Small intestine (tissue), 16 donors: ENCODE measurements at places on chromosomes 12 and 14.

DNA sequence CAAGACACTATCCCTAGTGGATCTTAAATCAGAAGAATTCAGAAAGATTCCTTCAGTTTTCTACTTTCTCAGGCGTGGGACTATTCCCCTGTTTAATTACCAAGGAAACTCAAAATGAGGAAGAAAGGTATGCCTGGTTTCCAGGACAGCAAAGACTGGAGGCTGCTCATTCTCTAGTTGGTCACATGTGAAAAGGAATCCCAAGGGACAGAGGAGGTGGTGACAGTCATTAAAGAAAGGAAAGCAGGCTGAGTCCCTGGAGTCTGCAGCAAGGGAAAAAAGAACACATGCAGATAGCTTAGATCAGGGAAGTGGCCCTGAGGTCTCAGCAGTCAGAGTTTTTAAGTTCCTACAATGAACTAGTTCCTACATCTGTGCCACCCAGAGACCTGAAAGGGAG is 165.4 kb upstream of the CCDC198 start:
- no peak for DNase-seq

DNA sequence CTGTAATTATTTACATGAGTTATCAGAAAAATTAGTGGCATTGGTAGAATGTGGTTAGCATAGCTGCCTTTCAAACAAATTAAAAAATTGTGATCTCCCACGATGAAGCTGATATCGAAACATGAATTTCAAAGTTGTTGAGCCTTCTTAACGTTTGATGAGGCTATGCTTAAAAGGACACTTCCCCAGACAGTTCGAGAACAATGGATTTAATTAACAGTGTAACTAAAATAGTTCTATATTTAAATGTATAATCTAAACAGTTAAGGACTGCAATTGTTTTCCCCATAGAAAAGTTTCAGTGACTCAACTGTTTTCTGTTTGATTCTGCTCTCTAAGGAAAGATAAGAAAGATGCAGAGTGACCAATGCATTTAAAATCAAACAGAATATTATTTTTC is 1.6 kb downstream of the CLEC2B start:
- DNase-seq, result no peak

DNA sequence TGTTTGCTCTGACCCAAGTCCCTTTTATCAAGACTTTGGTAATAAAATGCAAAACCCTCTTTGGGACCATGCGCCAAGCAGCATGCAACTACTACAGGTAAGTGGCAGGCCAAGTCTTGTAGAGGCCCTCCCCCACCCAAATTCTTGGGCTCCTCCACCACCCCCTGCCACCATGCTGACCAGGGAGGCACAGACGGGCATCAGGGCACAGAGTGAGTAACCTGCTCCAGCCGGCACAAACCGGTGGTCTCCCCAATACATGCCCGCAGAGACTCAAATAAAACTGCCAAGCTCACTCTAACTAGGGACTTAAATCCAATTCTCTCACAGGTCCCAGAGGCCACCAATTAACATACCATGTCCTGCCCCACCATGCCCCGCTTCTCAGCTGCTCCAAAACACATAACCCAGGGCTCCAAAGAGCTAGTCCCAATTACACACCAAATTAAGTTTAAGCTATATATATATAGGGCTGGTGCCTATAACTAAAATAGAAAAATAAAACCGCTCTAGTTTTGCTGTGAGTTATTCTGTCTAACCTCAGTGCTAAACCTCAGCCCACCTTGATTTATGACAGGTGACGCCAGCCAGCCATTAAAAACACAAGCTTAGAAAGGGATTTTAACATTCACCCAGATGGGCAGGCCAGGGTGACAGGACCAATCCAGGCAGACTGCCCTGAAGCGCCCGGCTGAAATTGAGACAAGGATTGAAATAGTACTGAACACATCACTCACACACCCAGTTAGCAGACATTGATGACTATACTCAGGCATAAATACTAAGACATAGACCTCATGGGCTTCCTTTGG is 81.0 kb downstream of the CLMN start:
- no peak for DNase-seq

GRCh38 chr12:26791301-26791791 is 41.6 kb downstream of the ITPR2 start:
- no peak for DNase-seq
